IMR-90 (cell line): ENCODE measurements at places on chromosomes 1 and 21. TPM values are rescaled to one million over a fixed set of nuclear protein-coding genes. Genes with fewer than 3 reads are reported as not detected.

Gene CDK18
- total RNA-seq, result 0.18 and 0.28 TPM in 2 replicates

Gene GJA9
- total RNA-seq, result not detected in 2 replicates

- no peaks in the 10 kb centered on the region for H3K27me3 ChIP-seq
- peaks cover 77% of the 10 kb centered on the region for H3K36me3 ChIP-seq
- H3K4me3 ChIP-seq, result no peak overlapping the region
These were observed 28.7 kb downstream of the ATP1A1 start for GRCh38 chr1:116401646-116402176.

- no peak for DNase-seq
- peaks cover 5% of the 10 kb centered on the region for H3K27me3 ChIP-seq
- no peaks in the 10 kb centered on the region for H3K36me3 ChIP-seq
- no peak overlapping the region for H3K27ac ChIP-seq
These were observed 6.0 kb downstream of the COL9A2 start for GRCh38 chr1:40310983-40311642.

DNA sequence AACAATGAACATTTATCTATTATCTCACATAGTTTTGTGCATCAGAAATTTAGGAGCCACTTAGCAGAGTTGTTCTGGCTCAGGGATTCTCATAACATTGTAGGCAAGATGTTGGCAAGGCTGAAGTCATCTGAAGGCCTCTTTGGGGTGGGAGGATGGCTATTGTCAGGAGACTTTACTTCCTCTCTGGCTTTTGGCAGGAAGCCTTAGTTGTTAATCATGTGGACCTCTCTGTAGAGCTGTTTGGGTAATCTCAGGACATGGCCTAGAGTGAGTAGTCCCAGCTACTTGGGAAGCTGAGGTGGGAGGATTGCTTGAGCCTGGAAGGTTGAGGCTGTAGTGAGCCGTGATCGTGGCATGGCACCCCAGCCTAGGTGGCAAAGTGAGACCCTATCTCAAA is 40.2 kb downstream of the RASAL2 start:
- H3K4me3 ChIP-seq, result no peak overlapping the region
- no peak overlapping the region for H3K27ac ChIP-seq
- H3K4me1 ChIP-seq, result peaks cover 2% of the 10 kb centered on the region; the same call in 1 of the 2 replicates
- no peaks in the 10 kb centered on the region for H3K27me3 ChIP-seq
- DNase-seq, result peak; percentile 82

- H3K27ac ChIP-seq, result peak overlapping the region; percentile 11; the same call in 1 of the 2 replicates
- DNase-seq, result peak; percentile 69
- no peak overlapping the region for H3K4me3 ChIP-seq
- no peaks in the 10 kb centered on the region for H3K36me3 ChIP-seq
These were observed 89.6 kb upstream of the LPGAT1 start for GRCh38 chr1:211920141-211920572.
